ENCODE measurements at places on chromosomes 4 and X.
A peak's percentile ranks its signal among the peaks of the same experiment; 100 is the strongest.

DNA sequence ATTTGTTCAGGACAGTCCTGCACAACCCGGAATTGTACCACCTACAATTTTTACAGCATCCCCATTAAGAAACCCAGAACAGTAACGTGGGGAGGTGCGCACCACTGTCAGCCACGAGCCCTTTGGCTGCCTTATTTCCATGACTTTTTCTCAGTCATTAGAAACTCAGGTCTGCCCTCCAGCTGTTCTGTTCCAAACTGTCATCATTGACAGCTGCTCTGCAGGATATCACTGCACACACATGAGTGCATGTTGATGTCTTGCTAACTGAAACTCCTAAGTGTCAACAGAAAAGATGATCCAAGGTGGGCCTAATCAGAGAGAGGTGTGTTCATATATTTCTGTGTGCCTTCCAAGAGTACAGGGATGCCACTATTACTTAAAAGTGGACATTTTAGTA lies 123.4 kb downstream of the PARM1 start:
- no peak for DNase-seq

DNA sequence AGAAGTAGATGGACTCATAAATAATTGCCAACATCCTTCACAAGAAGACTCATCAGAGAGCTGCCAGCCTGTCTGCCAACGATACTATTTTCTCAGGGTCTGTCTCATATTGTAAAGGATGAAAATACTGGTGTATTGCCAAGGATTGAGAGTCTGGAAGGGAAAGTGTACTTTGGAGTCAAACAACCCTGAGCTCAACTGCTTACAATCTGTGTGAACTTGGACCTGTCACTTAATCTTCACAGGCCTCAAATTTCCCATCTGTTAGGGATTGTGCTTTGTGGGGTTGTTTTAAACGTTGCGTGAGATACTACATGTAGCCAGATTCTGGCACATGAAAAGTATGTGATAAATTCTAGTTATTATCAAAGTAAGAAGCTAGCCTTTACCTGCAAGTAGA lies 169.1 kb downstream of the LHFPL1 start:
- no peak for DNase-seq

DNA sequence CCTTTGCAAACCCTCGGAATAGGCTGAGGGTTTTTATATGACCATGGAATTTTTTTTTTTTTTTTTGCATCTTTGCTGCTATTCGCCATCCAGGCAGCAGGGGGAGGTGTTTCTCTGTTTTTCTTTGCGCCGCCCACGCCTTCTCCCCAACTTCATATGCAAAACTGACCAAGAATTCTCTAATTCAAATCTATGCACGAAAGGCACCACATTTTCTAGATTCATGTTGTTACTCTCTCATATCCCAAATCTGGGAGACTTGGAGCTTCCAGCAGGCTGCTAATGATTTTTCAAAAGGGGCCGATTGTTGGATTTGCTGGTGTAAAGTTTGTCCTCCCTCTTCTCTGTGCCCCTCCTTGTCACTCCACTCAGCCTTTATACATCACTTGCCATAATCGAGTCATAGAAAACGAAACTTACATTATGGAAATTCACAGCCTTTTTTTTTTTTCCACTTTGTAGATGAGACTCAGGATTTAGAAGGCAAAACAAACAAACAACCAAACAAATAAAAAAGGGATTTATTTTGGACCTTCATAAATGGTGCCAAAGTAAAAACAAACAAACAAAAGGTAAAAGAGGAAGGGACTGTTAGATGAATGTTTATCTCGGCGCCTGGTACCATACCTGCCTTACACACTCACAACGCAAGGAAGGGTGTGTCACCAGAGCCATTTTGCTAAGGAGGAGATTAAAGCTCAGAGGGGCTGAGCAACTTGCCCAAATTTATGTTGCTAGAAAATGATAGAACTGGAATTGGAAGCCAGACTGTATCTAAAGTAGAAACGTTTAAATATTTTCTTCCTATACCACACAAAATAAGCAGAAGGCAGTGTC lies 29.3 kb upstream of the BOD1L1 start:
- peak; percentile 45 for DNase-seq

- DNase-seq: no peak
These were observed 2.0 kb downstream of the ANTXR2 start for GRCh38 chr4:80070880-80071603.

DNA sequence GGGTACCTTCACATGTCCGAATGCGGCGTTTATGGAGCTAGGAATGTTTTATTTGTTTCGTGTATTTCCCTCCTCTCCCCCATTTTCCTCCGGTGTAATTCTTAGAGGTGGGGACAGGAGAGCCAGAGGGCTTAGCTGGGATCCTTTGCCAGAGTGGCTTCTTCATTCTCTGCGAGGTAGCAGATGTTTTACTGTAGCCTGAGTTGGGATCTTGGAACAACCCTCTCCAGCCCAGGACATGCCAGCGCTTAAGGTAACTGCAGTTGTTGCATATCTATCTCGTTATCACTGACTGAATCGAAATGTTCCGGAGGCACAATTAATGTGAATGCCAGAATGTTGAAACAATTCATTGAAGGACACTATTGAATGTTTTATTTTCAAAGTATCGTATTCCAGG lies 59.0 kb upstream of the DYNLT3 start:
- no peak for DNase-seq

DNA sequence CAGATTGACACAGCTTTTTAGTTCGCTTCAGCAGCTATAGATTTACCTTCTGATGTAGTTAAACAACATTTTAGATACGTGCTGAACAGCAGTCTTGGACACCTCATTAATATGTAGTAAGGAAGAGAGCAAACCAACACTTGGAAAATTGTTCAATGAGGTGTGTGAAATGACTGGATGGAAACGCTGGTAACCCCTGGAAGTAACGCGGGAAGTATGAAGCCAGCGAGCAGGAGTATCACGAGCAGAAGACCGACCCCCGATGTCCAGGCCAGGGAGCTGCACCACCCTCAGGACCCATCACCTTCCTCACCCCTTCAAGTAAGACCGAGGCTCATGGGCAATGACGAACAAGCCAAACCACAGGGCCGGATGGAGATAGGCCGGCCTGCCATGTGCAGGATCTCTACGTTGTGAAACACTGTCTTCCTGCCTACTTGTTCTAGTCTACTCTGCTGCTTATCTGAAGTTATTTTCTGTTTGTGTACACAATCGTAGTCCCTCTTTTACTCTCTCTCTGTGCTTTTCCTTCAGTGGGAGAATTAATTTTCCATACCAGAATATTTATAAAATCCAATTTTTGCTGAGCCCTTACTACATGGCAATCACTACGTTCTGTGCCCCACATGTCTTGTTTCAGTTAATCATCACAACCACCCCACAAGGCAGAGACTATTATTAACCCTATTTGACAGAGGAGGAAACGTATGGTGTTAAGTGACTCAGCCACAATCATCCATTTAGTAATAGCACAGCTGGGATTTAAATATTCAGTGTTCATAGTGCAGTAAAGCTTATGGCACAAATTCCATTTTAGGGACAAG lies 221.7 kb downstream of the APBB2 start:
- DNase-seq: no peak

GRCh38 chrX:56314334-56314733 lies 82.2 kb downstream of the KLF8 start:
- DNase-seq: no peak

GRCh38 chr4:110850461-110851442 lies 227.9 kb upstream of the PITX2 start:
- peak; percentile 5 for DNase-seq

- DNase-seq: no peak
These were observed 15.3 kb upstream of the HPGD start for GRCh38 chr4:174537634-174538033.

DNA sequence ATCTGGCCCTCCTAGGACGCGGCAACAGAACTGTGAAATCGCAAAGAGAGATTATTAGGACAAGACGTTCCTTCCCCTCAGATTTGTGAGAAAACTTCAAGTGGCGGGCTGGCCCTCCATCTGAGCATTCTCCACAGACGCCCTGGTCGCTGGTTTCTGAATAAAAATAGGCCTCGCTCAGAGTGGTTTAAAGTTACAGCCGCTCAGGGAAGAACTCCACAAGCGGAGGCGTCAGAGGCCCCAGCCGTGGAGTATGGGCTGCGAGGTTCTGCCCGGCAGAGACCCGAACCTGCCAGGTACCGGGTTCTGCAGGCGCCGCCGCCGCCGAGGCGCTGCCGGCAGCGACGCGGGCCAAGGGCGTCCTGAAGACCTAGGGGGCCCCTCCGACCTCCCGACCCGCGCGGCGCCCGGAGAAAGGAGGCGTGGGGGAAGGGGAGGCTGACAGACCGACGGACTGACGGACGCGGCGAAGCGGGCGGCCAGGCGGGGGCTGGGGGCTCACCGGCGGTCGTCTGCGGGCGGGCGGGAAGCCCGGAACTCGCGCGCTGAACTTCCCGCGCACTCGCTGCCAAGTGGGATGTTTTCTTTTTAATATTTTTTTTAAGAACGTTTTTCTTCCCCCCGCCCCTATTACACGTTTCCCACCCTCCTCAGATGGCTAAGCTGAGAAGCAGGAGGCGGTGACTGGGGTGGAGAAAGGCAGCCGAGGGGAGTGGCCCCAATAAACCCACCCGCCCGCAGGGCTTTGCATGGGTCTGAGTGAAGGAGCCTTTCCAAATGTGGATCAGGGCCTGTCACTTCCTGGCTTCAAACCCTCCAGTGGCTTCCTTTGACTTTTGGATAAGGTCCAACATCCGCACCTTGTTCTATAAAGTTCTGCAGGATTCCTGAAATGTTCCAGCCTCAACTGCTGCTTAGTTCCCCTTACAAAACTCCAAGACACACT lies at the start of gene PABPC4L:
Gene PABPC4L, minus strand, starts transcription at position 574 of the 946 bp plus-strand sequence. CDS start 770 bp downstream, outside the sequence.
- DNase-seq: no peak

GRCh38 chrX:95903490-95903889 lies 781.2 kb upstream of the DIAPH2 start:
- no peak for DNase-seq

Measured in NCI-H774 (cell line).